Naive B cell (primary cell): ENCODE measurements at places on chromosomes 6 and 20. TPM values are rescaled to one million over a fixed set of nuclear protein-coding genes. Genes with fewer than 3 reads are reported as not detected.

The METTL24 gene
- polyA plus RNA-seq = not detected

The MOCS3 gene
- 5.0 TPM for polyA plus RNA-seq

The TRIM15 gene
- not detected for polyA plus RNA-seq

The IP6K3 gene
- polyA plus RNA-seq = not detected

The PRSS35 gene
- not detected for polyA plus RNA-seq

The EYA2 gene
- polyA plus RNA-seq = not detected

The CD24 gene
- polyA plus RNA-seq = 206 TPM

- H3K4me3 ChIP-seq = no peak overlapping the region
- H3K36me3 ChIP-seq = peaks cover 7% of the 10 kb centered on the region
- H3K27me3 ChIP-seq = no peaks in the 10 kb centered on the region
Observed at GRCh38 chr6:33705268-33705885, 6.1 kb downstream of the UQCC2 start.

- H3K36me3 ChIP-seq = no peaks in the 10 kb centered on the region
- no peak for DNase-seq
- no peaks in the 10 kb centered on the region for H3K27me3 ChIP-seq
- H3K4me3 ChIP-seq = no peak overlapping the region
- no peak overlapping the region for H3K27ac ChIP-seq
- H3K4me1 ChIP-seq = no peaks in the 10 kb centered on the region
Observed at GRCh38 chr20:11966186-11966585, 48.5 kb downstream of the BTBD3 start.

- H3K36me3 ChIP-seq = no peaks in the 10 kb centered on the region
- DNase-seq = no peak
- no peaks in the 10 kb centered on the region for H3K4me1 ChIP-seq
- H3K27ac ChIP-seq = no peak overlapping the region
- H3K27me3 ChIP-seq = peaks cover 20% of the 10 kb centered on the region
- no peak overlapping the region for H3K4me3 ChIP-seq
Observed at GRCh38 chr6:3517350-3517749, 60.5 kb upstream of the SLC22A23 start.

DNA sequence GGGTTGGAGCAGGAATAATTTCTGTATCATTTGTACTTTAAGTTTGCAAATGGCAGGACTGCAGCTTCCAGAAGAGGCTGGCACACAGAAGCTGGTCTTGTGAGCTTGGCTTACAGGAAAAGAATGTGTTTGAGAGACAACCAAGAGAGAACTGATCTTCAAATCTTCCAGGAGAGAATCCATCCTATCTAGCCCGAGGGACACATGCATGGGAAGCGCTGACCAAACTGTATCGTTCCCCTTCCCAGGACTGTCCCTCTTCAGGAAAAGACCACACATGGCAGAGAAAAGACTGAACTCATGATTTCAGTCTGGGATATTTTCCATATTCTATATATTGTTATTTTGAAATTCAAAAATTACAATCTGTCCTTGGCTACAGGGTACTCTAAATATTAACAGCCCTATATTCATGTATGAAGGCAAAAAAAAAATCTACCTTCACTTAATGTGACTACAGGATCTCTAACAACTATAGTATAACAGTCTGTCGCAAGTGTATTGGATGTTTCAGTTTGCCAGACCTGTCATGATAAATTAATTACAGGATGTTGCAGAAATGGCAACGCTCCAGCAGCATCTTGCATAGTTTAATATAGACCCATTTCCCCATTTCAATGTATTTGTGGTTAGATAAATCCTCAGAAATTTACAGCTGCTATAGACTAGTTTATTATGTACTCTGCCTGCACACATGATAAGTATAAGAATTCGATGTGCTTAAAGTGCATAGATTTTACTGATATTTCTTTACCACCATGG is 99.4 kb downstream of the MYB start:
- peak; percentile 22 for DNase-seq
- H3K27me3 ChIP-seq = no peaks in the 10 kb centered on the region
- H3K4me3 ChIP-seq = no peak overlapping the region

DNA sequence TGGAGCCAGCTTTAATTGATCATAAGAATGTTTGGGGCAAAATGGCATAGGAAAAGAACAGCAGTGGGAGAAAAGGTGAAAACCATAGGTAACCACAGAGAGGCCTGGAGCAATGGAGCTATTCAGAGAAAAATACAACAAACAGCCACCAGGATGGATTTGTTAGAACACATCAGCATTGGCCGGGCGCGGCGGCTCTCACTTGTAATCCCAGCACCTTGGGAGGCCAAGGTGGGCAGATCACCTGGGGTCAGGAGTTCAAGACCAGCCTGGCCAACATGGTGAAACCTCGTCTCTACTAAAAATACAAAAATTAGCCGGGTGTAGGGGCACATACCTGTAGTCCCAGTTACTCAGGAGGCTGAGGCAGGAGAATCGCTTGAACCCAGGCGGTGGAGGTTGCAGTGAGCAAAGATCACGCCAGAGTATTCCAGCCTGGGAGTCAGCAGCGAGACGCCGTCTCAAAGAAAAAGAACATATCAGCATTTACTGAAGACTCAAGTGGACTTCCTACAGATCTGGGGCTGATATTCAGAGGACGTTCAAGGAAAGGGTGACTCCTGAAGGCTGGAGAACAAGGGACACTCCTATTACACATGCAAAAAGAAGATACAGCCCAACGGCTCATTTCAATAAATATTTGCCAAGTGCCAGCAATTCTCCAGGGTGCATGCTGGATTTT is 20.2 kb downstream of the SNHG17 start:
- no peaks in the 10 kb centered on the region for H3K4me1 ChIP-seq
- H3K27ac ChIP-seq = no peak overlapping the region
- peaks cover 37% of the 10 kb centered on the region for H3K36me3 ChIP-seq
- H3K4me3 ChIP-seq = no peak overlapping the region

- no peak overlapping the region for H3K27ac ChIP-seq
- DNase-seq = no peak
- H3K36me3 ChIP-seq = no peaks in the 10 kb centered on the region
- H3K4me1 ChIP-seq = no peaks in the 10 kb centered on the region
- H3K27me3 ChIP-seq = no peaks in the 10 kb centered on the region
Observed at GRCh38 chr6:51616243-51616642, 471.2 kb downstream of the PKHD1 start.

DNA sequence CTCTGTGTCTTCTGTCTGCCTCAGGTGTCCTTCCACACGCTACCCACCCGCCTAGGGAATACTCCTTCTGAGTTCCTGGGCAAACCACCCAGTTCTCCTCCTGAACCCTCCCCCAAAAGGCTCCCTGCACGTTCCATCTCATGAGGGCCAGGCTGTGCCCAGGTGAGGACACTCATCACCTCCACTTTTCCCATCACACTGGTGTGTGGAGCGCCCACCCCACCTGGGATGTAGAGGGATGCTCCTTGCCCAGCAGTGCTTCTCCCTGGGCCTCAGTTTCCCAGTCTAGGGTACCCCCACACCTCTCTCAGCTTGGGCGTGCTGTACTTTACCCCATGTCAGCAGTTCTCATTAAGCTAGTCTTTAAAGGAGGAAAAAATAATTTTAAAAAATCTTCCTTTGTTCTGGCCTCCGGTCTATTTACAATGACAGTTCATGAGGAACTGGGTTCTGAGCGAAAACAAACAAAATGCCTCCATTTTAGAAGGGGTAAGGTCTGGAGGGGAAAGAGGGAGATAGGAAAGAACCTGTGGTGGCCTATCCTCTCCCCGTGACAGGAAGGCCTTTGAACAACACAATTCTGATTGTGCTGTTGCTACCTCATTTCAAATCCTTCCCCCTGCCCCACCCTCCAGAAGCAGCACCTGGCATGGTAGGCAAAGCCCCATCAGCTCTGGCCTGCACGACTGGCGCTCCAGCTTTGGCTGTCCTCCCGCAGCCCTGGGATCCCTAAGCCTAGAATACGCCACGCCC is 1.7 kb upstream of the C20orf203 start:
- H3K27ac ChIP-seq = peak overlapping the region; percentile 23
- peaks cover 46% of the 10 kb centered on the region for H3K4me1 ChIP-seq
- H3K36me3 ChIP-seq = no peaks in the 10 kb centered on the region

DNA sequence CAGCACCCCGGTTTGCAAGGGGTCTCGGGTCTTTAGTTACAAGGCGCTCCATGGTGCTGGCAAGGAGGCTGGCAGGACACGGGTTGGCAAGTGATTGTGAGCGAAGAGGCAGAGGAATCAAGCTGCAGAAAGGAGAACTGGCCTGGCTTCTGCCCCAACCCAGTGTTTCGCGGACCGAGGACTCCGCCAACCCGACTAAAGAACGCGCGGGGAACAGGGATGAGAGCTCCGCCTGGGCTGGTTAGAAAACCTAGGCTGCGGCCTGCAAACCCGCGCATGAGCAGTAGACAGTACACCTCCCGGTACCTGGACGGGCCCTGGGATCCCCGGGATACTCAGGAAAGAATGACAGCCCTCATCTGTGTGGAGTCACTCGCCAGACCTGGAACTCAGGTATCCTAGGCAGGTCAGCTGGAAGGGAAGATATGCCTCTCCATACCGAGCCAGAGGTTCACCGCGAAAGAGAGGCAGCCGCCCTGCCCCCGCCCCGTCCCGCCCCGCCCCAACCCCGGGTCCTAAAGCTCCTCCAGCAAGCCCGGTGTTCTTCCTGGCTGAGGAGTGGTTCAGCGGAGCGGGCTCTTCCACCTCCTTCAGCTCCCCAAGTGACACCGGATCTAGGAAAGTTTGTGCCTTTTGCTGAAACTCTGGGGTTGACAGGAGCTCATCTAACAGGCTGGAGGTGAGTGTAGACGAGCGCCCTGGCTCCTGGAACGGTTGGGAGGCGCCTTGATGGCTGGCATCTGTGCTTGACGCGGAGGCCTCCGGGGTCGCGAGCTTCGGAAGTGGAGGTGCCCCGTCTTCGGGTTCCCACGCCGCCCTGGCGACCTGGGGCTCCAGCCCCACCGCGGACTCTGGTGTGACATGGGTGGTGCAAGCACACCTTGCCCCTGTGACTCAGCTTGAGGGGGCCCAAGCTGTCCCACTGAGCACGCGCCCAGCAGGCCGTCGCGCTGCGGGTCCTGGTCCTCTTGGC is 1847.3 kb upstream of the DEFB115 start:
- DNase-seq = no peak
- H3K27ac ChIP-seq = no peak overlapping the region
- H3K4me1 ChIP-seq = no peaks in the 10 kb centered on the region
- peaks cover 16% of the 10 kb centered on the region for H3K27me3 ChIP-seq

GRCh38 chr6:163341224-163342061 is 73.1 kb upstream of the QKI start:
- H3K4me1 ChIP-seq = no peaks in the 10 kb centered on the region
- H3K4me3 ChIP-seq = no peak overlapping the region
- no peak for DNase-seq
- peaks cover 6% of the 10 kb centered on the region for H3K27me3 ChIP-seq
- H3K27ac ChIP-seq = no peak overlapping the region

GRCh38 chr6:92756912-92757311 is 662.4 kb downstream of the EPHA7 start:
- H3K4me1 ChIP-seq = no peaks in the 10 kb centered on the region
- no peak for DNase-seq
- H3K36me3 ChIP-seq = no peaks in the 10 kb centered on the region
- no peak overlapping the region for H3K27ac ChIP-seq

DNA sequence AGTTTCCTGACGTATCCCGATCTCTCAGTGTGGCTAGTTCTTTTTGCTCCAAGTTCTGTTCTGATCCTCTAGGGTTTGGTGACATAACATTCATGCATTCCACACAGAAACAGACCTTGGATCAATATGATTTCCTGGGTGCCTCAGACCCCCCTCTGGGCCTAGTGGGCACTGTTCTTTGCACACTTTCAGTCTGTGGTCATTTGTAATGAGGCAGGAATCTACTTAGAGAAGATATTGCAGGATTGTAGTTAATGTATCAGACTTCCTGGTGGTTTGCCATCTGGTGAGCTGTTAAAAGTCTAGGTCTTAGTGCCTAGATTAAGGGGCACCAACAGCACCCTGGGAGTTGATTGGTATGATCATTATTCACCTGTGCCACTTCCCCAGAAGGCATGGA is 7.5 kb downstream of the BEND6 start:
- DNase-seq = no peak
- no peaks in the 10 kb centered on the region for H3K36me3 ChIP-seq
- H3K4me3 ChIP-seq = no peak overlapping the region

- peaks cover 48% of the 10 kb centered on the region for H3K27me3 ChIP-seq
- no peak overlapping the region for H3K4me3 ChIP-seq
- no peaks in the 10 kb centered on the region for H3K4me1 ChIP-seq
- H3K27ac ChIP-seq = no peak overlapping the region
- no peak for DNase-seq
Observed at GRCh38 chr6:158548418-158549161, 11.3 kb upstream of the TMEM181 start.

- H3K4me3 ChIP-seq = peak overlapping the region; percentile 33
- H3K36me3 ChIP-seq = peaks cover 15% of the 10 kb centered on the region
- DNase-seq = no peak
- peaks cover 32% of the 10 kb centered on the region for H3K4me1 ChIP-seq
- no peaks in the 10 kb centered on the region for H3K27me3 ChIP-seq
Observed at GRCh38 chr20:62941792-62942191, 3.8 kb downstream of the GID8 start.

DNA sequence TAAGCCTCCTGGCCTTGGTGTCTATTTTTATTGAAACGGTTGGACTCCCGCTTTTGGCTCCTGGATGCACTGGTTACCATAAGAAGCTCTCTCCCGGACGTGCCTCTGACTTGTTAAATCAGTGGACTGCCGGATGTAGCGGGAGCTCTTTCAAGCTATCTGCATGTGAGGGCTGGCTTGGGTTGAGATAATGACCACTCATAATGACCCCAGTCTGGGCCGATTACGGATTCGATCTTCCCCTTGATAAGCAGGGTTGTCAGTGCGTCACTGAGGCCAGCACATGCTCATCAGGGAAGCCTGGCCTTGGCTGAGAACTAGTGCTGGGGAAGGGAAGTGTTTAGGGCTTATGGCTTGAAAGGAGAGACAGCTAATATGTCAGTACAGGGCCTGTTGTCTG is 528.1 kb downstream of the CDH26 start:
- no peak overlapping the region for H3K27ac ChIP-seq
- no peak for DNase-seq
- H3K27me3 ChIP-seq = no peaks in the 10 kb centered on the region
- H3K4me3 ChIP-seq = no peak overlapping the region
- H3K36me3 ChIP-seq = no peaks in the 10 kb centered on the region

DNA sequence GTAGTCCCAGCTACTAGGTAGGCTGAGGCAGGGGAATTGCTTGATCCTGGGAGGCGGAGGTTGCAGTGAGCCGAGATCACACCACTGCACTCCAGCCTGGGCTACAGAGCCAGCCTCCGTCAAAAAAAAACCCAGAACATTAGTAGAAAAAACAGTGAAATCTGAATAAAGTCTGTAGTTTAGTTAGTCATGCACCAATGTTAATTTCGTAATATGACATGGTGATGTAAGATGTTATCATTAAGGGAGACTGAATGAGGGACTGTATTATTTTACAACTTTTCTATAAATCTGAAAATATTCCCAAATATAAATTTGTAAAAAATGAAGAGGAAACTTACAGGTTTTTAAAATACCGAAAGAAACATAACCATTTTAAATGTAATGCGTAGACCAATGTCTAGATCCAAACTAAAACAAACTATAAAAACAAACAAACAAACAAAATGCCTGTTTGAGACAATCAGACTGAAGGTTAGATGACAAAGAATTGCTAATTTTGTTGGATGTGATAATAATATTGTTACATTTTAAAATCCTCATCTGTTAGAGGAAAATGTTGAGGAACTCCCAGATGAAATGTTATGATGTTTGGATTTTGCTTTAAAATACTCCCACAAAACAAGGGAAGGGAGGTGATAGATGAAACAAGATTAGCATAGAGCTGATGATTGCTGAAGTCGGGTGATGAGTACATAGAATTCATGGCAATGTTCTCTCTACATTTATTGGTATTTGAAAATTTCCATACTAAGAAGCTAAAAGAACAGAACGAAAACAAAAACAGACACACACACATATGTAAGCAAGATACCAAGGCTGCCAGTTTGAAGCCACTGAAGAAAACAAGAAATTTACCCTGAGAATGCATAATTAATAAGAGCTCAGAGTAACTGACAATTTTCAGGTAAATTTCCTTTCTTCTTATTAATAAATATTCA is 1.8 kb downstream of the GSTA4 start:
- peaks cover 23% of the 10 kb centered on the region for H3K4me1 ChIP-seq
- no peak overlapping the region for H3K27ac ChIP-seq
- H3K36me3 ChIP-seq = no peaks in the 10 kb centered on the region
- peak overlapping the region; percentile 95 for H3K4me3 ChIP-seq
- no peak for DNase-seq
